SIG-M5 (cell line): ENCODE measurements at places on chromosomes 16 and 17.

GRCh38 chr16:59330019-59330670 is 596.0 kb upstream of the GOT2 start:
- DNase-seq: no peak

GRCh38 chr17:78347453-78347852 is 12.4 kb downstream of the SOCS3 start:
- no peak for DNase-seq

GRCh38 chr17:29045734-29046472 is 3.0 kb downstream of the PIPOX start:
- no peak for DNase-seq

DNA sequence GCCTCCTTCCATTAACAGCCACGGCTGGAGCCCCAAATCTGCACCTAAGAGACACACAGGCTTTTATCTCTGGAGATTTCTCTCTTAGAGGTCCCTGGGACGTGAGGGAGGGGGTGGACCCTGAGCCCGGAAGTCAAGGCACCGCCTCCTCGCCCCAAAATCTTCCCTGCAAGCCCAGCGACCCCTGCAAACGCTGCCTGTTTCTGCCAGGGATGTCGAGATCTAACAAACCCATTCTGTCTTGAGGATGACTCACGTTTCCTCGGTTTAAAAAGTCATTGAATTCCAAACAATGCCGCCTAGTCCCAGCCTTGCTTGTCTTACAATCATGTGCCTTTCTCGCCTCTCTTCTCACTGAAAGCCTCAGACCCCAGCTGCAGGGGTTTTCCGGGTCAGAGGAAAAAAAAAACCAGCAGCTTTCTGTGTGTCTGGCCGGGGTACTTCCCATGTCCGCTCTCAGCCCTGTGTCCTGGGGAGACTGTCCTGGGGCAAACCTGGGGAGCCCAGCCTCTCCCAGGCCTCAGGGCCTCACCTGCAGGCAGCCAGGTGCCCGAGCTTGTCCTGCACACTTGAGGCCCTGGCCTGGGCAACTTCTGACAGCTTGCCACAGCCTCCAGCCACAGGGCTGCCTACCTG is 15.4 kb downstream of the ARL2BP start:
- DNase-seq: no peak

DNA sequence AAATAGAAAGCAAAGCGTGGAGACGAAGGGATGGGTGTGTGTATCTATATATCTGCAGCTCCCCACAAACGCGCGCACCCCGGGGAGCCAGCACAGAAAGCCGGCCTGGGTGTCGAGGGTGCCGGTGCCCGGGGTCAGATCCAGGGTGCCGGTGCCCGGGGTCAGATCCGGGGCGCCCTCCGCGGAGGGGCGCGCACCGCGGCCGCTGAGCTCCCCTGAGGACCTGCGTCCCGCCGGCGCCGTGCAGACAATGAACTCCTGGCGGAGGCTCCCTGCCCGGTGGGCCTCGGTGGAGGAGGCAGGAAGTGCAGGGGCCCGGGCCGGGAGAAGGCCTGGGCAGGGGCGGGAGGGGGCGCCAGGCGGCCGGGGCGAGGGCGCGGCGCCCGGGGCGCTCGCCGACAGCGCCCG is 1.1 kb downstream of the ZNF423 start:
- DNase-seq: no peak

DNA sequence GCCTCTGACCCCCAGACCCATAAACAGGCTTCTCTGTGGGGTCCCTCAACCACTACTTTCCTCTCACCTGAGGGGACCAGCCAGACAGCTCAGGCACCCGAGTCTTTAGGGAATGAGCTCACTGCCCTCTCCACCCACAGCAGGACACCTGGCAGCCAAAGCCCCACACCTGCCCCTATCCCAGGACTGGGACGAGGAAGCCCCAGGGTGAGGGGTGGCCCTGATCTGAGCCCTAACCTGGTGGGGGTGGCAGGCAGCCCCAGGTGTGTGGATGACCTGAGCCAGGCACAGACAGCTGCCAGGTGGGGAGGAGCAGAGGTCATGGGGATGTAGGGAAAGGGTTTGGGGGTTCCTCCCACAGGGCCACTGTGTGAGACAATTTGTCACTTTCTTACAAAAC is 1.7 kb upstream of the TEX19 start:
- DNase-seq: no peak

DNA sequence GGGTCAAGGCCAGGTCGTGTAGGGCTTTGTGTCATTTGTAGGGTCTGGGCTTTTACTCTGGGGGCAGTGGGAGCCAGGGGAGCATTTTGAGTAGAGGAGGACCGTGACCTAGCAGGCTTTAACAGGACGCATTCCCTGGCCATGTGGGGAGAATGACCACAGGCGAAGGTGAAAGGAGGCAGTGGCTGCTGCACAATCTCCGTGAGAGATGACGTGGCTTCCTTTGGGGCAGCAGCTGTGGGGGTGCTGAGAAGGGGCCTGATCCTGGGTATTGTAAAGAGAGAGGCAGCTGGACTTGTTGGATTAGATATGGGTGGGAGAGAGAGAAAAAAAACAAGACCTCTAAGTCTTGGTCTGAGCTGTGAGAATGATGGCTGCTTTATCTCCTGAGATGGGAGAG is 46.0 kb downstream of the KATNIP start:
- DNase-seq: no peak

DNA sequence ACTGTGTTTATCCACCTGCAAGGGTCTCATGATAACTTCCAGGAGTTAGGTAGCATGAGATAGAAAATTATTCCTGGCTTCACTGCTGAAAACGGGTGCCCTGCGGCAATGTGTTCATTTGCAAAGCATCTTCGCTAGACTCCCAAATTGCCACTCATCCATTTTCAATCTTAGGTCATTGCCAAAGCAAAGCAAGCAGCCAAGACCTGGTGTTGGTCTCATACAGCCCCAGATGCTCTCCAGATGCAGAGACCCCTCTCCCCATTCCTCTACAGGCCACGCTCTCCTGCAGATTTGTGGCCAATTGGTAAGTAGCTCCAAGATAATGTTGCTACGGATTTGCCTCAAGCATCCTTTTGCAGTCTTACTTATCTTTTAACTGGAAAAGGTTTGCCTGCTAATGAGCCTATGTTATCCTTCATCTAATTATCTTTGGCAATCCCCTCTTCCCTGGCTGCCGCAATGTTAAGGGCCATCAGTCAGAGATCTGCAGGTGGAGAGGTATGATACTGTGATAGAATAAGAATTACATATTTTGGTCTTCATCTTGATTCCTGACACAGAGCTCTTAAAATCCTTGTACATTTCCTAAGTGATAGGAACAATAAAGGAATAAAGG is 222.0 kb downstream of the SLC39A11 start:
- no peak for DNase-seq

DNA sequence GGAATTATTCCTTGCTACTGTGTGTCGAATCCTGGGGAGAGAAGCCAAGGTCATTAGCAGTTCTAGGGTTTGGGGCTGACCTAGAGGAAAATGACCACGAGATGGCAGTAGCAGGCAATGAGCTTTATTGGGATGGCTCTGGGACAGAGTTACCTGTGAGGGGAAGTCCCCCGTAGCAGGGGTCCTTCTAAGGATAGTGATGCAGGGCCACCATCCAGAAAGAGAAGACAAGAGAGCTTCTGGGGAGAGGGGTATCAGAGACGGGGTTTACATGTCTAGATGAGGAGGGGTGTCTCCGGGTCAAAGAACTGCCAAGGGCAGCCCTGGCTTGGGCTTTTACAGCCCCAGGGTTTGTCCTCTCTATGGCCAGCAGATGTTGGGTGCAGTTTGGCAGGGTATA is 6.4 kb upstream of the GGT6 start:
- DNase-seq: no peak

DNA sequence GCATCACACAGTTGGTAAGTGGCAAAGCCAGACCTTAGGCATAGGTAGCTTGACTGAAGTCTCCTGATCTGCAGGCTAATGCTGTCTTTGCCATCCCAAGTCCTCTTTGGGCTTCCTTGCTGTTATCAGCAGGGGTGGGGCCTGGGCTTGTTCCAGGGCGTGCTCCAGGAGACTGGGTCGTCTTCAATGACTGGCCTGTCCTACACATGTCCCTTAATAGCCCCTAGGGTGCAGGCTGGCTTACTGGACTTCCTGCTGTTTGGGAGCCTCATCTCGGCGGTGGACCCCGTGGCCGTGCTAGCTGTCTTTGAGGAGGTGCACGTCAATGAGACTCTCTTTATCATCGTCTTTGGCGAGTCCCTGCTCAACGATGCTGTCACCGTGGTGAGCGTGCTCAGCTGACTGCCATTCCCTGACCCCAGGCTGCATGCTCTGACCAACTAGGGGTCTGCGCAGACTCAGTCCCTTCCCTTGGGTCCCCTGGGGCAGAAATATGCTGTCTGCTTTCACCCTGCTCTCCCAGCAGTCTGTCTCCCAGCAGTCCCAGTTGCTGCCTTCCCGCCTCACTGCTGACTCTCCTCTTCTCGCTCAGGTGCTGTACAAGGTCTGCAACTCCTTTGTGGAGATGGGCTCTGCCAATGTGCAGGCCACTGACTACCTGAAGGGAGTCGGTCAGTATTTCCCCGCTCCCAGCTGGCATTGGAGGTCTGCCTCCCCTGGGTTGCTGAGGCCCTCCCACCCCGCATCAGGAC is 6.2 kb downstream of the SLC9A5 start:
- no peak for DNase-seq

- DNase-seq: no peak
Observed at GRCh38 chr16:68676113-68676860, 31.2 kb downstream of the CDH3 start.

GRCh38 chr16:11967195-11967911 is 2.3 kb downstream of the TNFRSF17 start:
- DNase-seq: no peak

GRCh38 chr16:81524382-81524781 is 79.8 kb downstream of the CMIP start:
- no peak for DNase-seq

DNA sequence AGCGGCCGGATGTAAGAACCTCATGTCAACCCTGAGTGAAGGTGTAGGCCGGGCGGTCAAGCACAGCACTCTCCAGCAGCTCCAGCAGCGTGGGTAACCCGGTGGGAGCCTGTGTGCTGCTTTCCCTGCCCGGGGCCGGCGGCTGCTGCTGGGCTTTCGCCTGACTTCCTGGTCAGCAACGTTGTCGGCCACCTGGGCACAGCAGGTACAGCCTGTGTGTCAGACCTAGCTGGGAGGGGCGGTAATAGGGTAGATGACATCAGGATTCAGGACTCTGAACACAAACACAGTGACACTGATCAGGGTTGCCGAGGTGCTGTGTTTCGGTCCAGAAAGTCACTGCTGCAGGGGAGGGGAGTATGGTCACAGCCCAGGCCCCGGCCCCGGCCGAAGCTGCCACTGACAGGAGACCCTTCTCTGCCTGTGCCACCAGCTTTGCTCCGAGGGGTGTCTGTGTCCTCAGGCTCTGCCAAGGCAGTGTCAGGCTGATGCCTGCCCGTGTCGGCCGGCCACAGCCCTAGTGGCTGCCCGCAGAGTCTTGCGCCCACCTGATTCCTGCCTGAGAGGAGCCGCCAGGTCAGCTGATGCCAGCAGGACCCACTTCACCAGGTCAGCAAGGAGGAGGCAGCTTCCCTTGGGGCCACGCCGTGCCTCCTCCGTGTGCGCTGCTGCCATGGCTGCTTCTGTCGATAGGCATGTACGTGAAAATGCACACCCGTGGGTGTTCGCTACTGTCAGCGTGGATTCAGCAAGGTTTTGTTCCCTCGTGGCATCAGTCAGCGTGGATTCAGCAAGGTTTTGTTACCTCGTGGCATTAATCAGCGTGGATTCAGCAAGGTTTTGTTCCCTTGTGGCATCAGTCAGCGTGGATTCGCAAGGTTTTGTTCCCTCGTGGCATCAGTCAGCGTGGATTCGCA is 9.2 kb downstream of the RAB40C start:
- no peak for DNase-seq

- DNase-seq: no peak
Observed at GRCh38 chr16:88725609-88726407, 19.5 kb downstream of the CTU2 start.

- DNase-seq: no peak
Observed at GRCh38 chr16:27784351-27785306, 234.7 kb downstream of the KATNIP start.

- peak; percentile 88 for DNase-seq
Observed at GRCh38 chr16:89534252-89534756, 26.1 kb downstream of the SPG7 start.

- DNase-seq: no peak
Observed at GRCh38 chr16:57955572-57956188, 15.2 kb downstream of the CNGB1 start.

DNA sequence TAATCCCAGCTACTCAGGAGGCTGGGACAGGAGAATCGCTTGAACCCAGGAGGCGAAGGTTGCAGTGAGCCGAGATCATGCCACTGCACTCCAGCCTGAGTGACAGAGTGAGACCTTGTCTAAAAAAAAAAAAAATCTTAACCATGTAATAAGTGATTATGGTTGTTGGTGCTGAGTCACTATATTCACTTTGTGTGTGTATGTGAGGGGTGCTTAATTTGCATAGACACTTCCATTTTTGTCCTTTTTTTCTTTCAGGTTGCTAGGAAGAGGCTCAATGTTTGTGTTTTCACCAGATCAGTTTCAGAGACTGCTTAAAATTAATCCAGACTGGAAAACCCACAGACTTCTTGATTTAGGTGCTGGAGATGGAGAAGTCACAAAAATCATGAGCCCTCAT is 18.2 kb downstream of the METTL9 start:
- no peak for DNase-seq

DNA sequence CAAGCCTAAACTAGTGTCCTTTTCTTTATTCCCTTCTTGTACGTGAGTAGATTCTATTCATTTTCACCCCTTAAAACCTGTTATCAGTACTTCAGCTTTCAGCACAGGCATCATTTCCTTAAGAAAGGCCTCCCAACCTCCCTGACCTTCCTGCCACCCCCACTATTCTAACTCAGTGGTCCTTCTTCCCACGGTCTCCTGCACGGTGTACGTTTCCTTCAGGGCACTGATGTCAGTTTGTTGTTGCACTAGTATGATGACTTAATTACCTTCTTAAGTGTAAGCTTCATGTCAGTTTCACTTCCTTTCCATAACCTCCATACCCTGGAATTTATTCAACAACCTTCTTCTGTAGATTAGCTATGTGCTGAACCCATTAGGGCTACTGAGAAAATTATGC is 484.2 kb downstream of the HS3ST4 start:
- DNase-seq: no peak

- DNase-seq: no peak
Observed at GRCh38 chr17:79923974-79924638, 84.9 kb upstream of the CBX4 start.

DNA sequence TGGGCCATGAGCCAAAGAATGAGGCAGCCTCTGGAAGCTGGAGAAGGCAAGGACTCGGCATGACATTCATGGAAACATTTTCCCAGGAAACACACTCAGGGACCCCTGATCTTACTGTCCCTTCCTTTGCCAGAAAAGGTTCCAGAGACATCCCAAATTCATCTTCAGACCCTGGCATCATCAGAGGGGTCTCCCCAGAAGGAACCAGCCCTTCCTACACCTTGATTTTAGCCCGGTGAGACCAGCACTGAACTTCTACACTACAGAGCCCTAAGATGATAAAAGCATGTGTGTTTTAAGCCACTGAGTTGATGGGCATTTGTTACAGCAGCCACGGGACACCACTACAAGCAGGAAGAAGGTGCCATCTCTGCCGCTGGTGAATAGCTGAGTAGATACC is 262.3 kb downstream of the C16orf95 start:
- DNase-seq: no peak
